ENCODE measurements at places on chromosomes 12 and 14.

DNA sequence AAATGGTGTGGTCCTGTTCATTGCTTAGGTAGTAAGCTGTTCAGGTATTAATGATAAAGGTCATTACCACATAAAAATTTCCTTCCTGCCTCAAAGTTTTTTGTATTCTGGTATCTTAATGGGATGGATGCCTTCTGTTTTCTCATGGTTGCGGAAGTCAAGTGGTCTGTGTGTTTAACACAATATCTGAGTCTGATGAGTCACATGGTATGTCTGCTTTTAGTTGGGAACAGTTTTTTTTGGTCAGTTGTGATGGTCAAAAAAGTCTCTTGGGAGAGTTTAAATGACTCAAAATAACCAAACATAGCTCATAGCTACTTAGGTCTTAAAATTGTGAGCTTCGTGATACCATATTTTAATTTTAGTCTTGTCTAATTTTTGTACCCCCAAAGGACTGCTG is 40.7 kb downstream of the STK38L start:
- no peak for DNase-seq

DNA sequence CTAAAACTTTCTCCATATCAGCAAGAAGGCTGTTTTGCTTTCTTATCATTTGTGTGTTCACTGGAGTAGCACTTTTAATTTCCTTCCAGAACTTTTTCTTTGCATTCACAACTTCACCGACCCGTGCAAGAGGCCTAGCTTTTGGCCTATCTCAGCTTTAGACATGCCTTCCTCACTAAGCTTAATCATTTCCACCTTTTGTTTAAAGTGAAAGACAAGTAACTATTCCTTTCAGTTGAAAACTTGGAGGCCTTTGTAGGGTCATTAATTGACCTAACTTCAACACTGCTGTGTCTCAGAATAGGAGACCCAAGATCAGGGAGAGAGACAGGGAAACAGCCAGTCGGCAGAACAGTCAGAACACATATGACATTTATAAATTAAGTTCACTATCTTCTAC is 39.3 kb downstream of the BBS10 start:
- DNase-seq: no peak

GRCh38 chr12:122393817-122394216 is 28.7 kb downstream of the CLIP1 start:
- DNase-seq: no peak

DNA sequence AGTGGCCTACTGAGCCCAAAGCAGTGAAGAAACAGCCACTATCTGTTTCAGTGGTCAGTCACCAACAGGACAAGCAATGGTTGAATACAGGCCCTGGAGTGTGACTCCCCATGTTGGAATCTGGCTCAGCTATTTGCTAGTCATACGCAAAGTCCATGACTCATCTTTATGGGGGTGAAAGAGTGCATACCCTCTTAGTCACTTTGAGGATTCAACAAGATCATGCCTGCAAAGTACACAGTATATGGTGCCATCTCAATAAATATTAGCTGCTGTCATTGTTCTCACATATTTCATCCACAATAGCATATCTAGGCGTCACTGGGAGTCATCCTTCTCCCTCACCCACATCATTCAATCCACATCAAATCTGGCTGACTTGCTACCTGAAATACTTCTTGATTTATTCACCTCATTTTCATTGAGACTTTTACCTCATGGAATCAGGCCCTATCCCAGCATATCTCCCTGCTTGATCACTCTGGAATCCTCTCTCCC is 26.4 kb upstream of the STAB2 start:
- DNase-seq: no peak

DNA sequence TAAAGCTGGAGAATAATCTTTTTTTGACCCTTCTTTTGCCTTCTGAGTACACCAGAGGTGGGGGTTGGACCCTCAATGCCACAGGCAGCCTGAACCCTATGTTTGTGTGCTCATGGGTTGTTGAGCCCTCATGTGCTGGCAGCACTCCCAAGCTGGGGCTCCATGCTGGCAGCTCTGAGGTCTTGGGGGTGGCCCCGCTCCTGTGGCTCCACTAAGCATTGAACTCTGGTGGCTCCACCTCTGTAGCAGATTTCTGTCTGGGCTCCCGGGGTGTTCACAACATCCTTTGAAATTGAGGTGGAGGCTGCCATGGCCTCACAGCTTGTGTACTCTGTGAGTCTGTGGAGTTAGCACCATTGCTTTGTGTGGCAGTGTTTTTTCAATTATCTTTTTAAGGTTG is 557.4 kb upstream of the SEL1L start:
- DNase-seq: no peak

DNA sequence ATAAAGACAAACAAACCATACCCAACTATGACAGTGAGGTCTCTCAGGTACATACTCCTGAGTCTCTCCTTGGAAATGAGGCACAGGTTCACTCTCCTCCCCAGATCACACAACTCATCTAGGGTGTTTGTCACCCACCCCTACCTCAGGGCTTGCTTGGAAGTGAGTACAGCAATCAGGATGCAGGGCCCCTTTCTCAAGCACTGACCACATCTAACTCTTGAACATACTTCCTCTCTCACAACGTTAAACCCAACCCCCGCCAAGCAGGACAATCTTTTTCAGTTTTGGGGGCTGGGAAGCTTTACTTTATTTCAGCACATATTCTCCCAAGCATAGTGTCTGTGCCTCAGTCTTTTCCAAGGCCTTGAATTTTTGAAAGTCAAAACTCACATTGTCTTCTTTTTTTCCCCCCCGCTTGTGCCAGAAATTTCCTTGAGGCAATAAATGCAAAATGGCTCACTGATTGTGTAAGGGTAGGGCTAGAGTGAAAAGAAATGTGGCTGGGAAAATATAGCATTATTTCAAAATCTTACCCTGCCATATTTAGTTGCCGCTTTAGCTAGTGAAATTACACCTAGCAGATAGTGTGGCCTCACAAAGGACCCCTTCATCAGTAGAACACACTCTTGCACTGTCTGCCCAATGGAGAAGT is 2.4 kb upstream of the GPR65 start:
- no peak for DNase-seq

- DNase-seq: no peak
Observed at GRCh38 chr14:104020471-104020870, 65.0 kb upstream of the ASPG start.

GRCh38 chr12:68439368-68440045 is 107.3 kb upstream of the MDM1 start:
- no peak for DNase-seq

GRCh38 chr12:100295764-100296555 is 29.0 kb downstream of the SCYL2 start:
- no peak for DNase-seq

DNA sequence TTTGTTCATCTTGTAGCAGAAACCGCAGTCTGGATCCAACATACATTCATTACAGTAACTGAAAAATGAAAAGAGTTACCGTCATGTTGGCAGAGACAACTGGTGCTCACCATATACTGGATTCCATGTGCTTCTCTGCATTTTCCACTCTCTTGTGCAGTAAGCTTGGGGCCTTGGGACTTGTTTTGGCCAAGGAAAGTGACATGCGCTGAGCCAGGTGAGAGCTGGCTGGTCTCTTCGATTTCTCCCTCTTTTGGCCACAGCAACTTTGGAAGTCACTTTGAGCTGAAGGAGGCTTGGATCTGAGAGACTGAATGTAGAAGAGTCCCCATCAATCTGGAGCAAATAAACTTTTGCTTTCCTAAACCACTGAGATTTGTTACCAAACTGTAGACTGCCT is 210.6 kb upstream of the ABCD2 start:
- DNase-seq: no peak

DNA sequence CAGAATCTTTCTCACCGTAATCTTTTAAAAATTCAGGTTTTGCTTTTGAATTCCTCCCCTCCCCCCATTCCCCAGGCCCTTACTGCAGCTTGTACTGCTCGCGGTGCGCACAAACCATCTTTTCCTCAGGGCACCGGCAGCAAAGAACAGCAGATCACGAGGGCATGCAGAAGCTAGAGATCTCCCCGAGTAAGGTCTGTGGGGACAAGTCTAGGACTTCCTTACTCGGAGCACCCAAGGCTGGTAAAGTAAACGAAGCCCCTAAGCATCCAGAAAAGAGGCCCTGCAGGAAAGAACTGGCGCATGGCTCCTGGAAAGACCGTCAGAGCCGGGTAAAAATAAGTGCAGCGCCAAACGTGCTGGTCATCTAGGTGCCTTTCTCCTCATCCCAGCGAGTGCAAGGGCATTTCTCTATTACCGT is 727 bp downstream of the LDHB start:
- peak; percentile 49 for DNase-seq

DNA sequence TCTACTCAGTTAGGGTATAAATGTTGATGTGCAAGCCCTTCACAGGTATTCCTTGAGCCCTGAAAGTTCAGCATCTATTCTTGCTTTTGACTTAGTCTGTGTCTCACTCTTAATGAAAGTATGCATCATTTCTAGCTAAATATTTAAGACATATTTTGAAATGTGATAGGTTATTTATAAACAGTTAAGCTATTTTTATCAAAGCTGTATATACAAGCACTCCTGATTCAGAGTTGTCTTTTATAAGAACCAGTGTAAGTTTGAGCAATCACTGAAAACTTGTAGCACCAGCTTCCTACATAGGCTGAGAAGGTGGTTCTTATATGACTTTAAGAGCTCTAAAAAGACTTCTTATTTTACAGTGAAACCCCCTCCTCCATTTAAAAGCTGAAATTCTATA is 98.6 kb downstream of the MYF5 start:
- no peak for DNase-seq

- no peak for DNase-seq
Observed at GRCh38 chr14:89315493-89316470, 101.3 kb downstream of the FOXN3 start.

GRCh38 chr12:42432517-42433140 is 106.7 kb downstream of the PPHLN1 start:
- DNase-seq: no peak

DNA sequence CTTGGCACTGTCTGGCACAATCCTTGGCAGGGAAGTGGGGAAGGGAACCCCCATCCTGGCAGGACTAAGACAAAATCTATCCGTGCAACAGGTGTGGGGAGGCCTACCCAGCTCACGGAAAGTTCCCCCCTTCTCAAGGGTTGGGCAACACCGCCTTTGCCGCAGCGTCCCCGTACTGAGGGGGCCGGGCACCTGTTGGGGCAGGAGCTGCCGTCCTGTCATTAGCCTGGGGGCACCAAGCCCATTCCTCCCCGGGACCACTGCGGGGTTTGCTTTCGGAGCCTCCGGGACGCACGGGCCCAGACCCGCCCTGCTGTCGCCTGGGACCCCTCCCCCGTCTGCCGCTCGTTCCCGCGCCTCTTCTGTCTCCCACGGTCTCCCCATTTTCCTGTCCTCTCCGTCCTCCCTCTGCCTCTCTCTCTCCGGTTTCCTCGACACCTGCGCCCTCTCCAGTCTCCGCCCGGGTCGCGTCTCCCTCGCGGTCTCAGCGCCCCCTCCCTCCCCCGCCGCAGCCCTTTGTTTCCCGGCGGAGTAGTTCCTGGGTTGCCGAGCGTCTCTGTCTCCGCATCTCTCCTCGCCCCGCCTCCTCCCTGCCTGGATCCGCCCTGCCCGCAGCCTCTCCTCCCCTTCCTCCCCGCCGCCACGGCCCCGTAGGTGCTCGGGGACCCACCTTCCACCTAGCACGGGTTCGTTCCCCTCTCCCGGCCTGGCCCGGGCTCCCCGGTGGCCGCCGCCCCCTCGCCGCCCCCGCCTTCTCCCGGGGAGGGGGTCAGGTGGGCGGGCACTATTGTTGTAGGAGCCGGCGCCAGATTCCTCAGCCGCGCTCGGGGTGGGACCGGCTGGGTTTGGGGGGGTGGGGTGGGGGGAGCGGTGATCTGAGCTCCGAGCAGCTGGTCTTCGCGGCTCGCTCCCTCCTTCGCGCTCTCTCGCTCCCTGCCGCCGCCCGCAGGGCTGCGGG is at the start of gene CACNB3:
Gene CACNB3, plus strand, starts transcription at position 624 of the 958 bp plus-strand sequence. CDS start 434 bp downstream, outside the sequence.
- peak; percentile 84 for DNase-seq

GRCh38 chr14:68770553-68771286 is 22.1 kb downstream of the ZFP36L1 start:
- DNase-seq: no peak

- no peak for DNase-seq
Observed at GRCh38 chr12:64082866-64083268, 139.2 kb downstream of the KICS2 start.

- no peak for DNase-seq
Observed at GRCh38 chr14:26067341-26067740, 530.5 kb downstream of the NOVA1 start.

DNA sequence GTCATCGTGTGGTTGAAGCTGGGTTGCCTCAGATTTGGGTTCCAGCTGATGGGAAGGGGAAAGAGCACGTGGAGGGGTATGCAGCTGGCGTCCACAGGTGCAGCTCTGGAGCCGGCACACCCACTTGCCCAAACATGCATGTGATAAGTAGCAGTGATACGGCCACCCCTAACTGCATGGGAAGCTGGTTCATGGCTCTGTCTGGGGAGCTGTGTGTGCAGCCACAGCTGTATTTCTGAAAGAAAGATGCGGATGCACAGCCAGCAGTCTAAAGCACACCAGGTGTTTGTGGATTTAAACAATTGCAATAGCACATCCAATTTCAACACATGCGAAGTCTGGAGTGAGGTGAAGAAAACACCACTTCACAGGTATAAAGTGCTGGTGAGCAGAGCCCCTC is 181.4 kb downstream of the EFCAB11 start:
- no peak for DNase-seq

GRCh38 chr12:50003595-50003994 is 21.7 kb downstream of the RACGAP1 start:
- DNase-seq: no peak

GRCh38 chr12:68675101-68675842 is 11.5 kb upstream of the NUP107 start:
- peak; percentile 42 for DNase-seq

- DNase-seq: no peak
Observed at GRCh38 chr14:94474581-94475031, 1.4 kb downstream of the SERPINA9 start.

DNA sequence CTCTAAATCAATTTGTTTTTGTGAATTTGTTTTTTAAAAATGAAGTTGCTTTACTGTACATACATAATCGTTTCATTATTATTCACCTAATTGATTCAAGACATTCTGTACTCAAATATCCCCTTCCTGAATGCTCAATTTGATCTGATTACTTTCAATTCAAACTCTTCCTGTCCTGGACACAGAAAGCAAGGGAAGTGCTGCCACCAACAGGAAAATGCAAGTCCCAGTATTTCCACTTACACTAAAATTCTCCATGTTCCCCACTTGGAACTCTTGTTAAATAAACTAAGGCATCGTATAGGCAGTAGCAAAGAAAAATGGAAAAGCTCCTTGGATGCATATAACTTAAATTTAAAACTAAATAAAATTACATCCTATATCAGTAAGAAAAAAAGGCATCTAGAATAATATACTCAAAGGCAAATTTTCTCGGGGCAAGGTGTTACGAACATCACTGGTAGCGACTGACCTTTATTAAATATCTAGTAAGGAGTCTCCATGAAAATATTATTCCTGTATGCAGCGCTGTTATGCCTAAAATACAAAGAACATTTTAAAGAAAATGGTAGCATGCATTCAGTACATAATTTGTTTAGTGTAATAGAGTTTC is 72.0 kb upstream of the DBX2 start:
- DNase-seq: no peak

All from activated naive CD4-positive, alpha-beta T cell treated with Interleukin-2 at 50 U/mL for 16 hours (primary cell).